ENCODE measurements at places on chromosomes 12 and 14.

GRCh38 chr14:65211341-65211987 lies 109.1 kb upstream of the MAX start:
- no peak for DNase-seq

DNA sequence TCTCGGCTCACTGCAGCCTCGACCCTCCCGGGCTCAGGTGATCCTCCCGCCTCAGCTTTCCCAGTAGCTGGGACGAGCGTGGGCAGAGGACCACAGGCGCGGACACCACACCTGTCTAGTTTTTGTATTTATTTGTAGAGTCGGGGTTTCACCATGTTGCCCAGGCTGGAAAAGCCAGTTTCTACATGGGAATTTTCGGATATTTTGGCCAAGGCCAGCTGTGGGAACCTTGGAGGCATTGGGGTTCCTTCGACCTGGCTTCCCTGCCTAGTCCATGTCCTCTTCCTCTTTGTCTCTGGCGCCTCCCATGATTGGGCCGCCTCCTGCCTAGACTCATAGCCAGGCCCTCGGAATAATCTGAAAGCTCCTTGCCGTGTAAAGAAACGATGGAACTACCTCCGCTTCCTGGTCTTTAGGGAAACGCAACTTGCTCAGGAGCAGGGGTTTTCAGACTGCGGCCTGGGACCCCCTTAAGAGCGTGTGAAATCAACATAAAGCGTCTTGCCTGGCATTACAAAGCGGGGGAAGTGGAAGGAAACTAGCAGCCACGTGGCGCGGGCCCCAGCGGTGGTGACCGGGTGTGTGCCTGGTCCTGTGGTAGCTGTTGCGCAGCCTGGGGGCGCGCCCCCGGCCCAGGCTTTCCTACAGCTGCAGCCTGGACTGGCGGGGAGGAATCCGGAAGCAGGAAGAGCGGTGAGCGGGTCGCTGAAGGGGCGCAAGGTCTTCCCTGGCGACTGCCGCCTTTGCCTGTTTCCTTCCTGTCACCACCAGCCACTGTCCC lies 1.4 kb upstream of the HSP90AA1 start:
- DNase-seq, result peak; percentile 38

DNA sequence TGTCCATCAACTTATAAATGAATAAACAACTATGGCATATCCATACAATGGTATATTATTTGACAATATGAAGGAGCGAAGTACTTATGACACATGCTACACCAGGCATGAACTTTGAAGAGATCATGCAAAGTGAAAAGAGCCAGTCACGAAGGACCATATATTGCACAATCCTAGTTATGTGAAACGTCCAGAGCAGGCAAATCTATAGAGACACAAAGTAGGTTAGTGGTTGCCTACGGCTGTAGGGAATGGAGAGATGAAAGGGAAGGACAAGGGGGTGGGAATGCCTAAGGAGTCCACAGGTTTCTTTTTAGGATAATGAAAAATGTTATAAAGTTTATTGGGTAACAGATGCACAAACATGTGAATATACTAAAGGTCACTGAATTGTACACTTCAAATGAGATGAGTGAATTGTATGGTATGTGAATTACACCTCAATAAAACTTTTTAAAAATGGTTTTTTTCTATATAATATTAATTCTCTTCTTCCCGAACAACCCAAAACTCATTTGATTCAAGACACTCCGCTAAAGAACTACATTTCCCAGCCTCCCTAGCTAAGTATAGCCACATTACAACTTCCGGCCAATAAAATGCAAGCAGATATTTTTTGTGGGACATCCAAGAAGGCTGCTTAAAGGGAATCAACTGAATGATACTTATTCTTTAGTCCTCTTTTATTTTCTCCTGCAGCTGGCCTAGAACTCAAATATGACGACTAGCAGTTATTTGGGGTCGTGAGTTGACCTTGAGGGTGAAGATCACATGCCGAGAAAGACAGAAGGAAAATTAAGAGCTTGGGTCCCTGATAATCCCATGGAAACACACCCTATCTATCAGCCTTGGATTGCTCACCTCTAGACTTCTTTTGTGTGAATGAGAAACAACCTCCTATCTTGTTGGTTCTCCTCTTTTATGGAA lies 187.2 kb downstream of the TTC8 start:
- no peak for DNase-seq

DNA sequence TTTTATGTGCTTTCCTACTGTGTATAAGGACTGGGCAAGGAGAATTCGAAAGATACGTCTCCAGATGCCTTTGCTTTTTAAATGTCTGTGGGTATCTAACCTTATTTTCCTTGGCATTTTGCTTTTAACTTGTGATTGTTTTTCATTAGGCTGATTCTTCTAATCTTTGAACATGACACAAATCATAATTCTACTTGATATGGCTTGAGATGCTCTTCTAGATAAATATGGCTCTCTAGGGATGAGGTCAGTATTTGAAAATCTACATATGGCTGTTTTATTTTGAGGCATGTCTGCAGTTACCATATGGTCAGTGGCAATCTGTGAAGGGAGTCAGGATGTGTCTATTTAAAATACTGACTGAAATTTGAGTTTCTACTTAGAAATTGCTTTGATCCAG lies 139.2 kb downstream of the SLC2A13 start:
- no peak for DNase-seq

GRCh38 chr14:106691601-106692291 lies 1165.4 kb downstream of the TMEM121 start:
- peak; percentile 90 for DNase-seq

DNA sequence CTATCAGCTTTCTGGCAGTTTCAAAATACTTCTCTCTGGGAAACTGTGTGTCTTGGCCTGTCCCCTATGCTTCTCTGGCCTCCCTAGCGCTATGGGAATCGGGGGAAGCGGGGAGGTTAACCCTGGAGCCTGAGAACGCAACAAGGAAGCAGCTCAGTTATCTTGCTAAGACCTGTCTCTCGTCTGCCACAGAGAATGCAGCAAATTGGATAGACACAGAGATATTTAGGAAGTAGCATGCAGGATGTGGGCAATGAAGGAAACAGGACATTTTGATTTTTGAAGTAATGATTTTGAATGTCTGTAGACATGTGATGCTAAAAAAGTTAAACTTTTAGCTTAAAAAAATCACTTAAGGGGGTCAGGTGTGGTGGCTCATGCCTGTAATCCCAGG lies 6.6 kb upstream of the CALCOCO1 start:
- no peak for DNase-seq

DNA sequence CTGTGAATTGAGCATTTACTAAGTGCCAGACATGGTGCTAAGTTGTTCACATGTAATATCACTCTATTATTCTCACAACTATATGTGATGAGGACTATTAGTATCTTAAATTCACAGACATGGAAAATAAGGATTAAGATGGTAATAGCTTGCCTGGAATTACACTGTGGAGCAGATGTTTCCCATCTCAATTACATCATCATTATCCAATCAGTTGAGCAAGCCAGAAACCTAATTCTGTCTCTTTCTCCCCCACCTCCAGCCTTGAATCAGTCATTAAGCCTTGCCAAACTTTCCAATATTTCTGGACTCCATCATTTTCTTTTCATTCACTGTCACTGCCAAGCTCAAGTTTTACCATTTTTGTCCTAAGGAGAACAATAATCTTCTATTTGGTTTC lies 287.8 kb upstream of the KITLG start:
- DNase-seq, result no peak

DNA sequence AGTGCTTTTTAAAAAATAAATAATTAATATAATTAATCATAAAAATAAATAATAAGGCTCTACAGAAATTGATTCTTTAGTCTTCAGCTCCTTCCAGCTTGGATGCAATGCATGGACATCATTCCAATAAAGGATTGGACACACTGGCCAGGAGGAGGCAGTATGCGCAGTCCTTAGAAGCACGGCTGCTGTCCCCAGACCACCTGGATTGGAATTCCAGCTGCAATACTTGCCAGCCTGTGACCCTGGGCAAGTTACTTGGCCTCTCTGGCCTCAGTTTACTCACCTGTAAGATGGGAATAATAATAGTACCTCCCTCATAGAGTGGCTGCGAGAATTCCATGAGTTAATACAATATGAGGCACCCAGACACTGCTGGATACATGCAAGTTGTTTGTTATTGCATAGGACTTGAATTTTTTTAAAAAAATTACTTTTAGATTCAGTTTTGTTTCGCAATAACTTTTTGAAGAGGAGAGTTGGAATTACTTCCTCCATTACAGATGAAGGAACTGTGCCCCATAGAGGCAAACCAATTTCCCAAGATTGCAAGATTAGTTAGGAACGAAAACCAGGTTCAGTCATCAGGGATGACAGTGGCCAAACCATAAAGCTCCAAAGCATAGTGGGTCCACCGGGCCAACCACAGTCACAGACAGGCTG lies 12.2 kb downstream of the RPH3A start:
- no peak for DNase-seq

DNA sequence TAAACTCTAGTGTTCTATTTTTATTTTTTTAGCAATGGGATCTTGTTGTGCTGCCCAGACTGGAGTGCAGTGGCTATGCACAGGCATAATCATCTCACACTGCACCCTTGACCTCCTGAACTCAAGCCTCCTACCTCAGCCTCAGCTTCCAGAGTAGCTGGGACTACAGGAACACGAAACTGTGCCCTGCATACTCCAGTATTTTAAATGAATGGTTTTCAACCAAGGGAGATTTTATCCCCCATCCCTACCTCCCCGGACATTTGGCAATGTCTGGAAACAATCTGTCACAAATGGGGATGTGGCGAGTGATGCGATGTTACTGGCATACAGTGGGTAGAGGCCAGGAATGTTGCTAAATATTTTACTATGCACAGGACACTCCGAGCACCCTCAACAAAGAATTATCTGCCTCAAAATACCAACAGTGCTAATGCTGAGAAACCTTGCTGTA lies 2.1 kb downstream of the CBX5 start:
- no peak for DNase-seq

DNA sequence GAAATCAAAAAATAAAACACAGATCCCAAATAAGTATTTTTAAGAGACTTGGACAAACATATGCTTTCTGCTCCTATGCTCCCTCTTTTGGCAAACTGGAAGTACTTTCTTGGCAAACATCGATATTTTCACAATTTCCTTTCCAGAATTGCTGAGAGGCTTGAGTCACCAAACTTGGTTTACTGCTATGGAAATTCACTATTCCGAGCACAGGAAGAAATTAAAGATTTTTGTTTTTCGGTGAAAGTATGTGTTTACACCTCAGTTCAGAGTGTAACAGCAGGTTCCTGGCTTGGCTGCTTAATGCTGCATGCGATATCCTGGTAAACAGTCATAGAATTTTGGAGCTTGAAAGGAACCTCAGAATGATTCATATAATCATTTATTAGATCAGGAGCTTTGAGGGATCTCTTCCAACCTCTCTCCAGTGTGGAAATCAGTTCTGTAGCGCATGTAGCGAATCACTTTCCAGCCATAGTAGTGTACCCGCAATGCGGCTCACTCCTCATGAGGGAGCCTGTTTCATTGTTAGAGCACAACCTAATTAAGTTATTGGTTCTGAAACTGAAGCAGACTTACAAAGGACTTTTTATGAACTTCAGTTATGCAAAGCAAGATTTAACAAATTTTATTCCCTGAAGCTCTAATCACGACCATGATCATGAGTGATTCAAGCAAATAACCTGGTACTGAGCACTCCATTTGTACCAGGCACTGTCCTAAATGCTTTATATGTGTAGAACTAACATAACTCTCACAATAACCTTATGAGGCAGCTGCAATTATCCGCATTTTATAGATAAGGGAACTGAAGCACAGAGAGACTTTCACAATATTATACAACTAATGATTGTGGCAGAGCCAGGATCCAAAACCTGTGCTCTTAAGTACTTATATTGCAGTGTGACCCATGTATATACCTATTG lies 56.4 kb upstream of the ATP2A2 start:
- no peak for DNase-seq

DNA sequence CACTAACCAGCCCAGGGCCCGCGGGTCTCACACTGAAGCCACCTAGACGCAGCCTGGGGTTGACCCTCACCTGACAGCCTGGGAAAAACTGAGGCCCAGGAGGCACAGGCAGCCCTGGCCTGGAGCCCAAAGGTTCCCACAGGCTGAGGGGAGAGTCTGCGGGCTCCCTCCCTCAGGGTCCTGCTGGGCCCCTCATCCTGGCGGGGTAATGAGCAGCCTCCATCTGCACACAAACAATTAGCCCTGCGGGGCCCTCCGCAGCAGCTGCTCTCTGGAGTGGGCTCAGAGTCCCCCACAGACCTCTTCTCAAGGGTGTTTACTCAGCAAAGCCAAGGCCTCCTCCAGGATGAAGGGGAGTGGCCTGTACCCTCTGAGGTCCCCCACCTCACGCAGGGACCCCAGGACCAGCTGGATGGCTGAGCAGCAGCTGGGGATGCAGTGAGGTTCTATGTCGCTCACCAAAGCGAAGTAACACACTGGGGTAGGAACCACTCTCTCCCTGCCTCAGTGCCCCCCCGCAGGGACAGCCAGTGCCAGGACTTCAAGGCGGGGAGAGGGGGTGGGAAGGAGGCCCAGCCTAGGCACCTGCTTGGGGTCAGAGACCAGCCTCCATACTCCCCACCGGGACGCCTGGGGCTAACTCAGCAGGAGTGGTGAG lies 7.3 kb downstream of the AKT1 start:
- DNase-seq, result no peak

GRCh38 chr14:70801836-70802235 lies 7.5 kb downstream of the MAP3K9 start:
- DNase-seq, result no peak

DNA sequence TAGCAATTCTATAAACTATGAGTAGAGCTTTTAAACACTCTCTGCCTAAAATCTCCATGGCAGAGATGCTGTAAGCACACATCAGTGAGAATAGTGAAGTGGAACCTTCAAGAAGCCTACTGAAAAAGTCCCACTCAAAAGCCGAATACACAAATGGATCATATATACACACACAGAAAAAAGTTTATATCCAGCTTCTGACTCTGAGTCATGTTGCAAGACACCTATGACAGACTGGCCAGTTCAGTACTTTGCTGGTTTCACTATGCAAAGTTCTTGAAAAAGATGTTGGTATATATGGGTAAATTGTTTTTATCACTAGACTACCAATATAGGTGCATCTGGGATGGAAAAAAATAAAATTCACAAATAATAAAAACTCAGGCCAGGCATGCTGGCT lies 126.1 kb downstream of the KCNK10 start:
- no peak for DNase-seq

- no peak for DNase-seq
These were observed 314.3 kb upstream of the OR4E1 start for GRCh38 chr14:21987937-21988336.

DNA sequence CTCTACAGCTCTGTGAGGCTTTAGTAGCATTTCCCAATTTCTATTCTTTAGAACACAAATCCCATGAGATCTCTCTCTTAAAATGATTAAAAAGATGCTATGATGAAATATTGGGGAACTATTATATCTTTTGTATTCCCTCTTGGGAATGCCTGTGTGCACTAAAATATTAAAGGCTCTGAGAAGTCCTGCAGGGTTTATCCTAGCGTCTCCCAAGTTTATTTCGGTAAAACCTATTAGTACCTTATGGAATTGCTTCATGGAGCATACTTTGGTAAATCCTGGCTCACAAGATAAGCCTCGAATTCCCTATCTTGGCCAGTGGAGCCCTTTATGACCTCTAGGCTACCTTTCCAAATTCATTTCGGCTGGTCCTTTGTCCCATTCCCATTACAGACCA lies 306.8 kb downstream of the VRK1 start:
- no peak for DNase-seq

Data from stimulated activated CD4-positive, alpha-beta T cell treated with anti-CD3 and anti-CD28 coated beads, Interleukin-12 subunit alpha, Interleukin-12 subunit beta, amount 100 ng/mL, for 48 hours (primary cell).